Foreskin fibroblast (primary cell): ENCODE measurements at places on chromosomes 3 and 15.

DNA sequence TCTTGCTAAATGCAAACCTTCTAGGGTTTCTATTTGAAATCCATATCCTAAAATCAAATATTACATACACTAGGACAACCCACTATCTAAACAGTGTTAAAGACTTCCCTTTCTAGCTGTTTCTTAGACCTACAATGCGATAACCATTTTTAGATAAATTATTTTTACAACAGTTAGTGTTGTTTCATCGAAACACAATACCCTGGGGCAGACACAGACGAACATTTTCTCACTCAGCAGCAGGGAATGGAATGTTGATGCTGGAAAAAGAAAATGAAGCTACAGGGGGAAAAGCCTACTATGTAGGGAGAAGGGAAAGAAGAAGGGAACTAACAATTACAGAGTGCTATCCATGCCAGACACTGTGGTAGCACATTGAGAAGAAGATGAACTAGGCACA lies 6.0 kb upstream of the HERC1 start:
- no peak for DNase-seq

- peak; percentile 64 for DNase-seq
Measured at GRCh38 chr3:22685597-22685996, 517.5 kb upstream of the UBE2E2 start.

DNA sequence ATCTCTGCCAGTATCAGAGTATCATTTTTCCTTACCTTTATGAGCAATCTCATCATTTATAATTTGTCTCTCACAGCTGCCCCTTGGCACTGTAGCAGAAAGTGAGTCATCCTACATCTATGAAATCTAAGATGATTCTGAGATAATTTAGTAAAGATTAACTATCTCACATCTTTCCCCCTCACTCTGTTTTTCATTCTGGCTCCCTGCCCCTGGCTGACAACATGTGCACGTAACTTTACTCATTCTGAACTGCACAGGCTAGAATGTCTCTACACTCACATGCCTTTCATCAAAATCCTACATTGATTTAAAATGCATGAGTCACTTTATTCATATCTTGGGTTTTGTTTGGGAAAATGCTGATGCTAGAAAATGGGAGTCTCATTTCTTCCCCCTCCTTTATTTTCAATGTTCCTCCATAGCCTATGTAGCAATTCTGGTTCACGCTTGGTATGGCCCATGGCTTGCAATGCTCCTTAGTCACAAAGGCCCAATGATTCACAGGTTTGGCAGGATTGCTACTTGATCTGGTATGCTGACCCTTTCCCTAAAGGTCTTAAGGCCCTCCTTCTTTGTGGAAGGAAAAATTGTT lies 838.5 kb downstream of the TUSC7 start:
- DNase-seq = peak; percentile 92

DNA sequence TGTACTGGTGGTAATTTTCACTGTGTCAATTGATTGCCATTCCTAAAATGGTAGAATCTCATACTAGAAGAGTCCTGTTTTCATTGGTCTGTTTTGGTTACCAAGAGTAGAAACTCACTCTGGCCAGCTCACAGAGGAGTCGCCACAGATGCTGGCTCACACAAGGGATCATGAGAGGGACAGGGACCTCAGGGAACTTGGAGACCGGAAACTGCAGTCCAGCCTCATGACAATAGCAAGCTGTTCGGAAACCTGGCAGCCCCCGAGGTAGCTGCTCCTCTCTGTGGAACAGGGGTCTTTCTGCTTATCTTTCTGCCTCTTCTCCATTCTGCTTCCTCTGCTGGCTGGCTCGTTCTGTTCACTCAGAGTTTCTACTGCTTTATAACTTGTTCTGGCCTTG lies 192.9 kb downstream of the PLCL2 start:
- no peak for DNase-seq

DNA sequence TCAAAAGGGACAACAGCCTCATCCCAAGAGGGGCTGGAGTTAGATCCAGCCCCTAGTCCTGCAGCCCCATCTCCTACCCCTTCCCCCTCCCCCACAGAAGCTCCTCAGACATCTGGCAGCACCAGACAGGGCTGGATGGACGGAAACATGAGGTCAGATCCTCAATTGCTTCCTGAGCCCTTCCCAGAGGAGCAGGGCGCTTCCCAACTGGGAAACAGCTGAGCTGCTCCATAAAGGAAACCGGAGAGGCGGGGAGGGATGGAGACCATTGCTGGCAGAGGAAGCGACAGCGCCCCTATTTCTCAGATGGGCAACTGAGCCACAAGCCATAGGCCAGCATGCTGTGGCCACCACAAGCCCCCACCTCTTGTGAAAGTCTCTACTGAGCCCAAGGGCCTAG lies 18.3 kb upstream of the CYP11A1 start:
- no peak for DNase-seq

DNA sequence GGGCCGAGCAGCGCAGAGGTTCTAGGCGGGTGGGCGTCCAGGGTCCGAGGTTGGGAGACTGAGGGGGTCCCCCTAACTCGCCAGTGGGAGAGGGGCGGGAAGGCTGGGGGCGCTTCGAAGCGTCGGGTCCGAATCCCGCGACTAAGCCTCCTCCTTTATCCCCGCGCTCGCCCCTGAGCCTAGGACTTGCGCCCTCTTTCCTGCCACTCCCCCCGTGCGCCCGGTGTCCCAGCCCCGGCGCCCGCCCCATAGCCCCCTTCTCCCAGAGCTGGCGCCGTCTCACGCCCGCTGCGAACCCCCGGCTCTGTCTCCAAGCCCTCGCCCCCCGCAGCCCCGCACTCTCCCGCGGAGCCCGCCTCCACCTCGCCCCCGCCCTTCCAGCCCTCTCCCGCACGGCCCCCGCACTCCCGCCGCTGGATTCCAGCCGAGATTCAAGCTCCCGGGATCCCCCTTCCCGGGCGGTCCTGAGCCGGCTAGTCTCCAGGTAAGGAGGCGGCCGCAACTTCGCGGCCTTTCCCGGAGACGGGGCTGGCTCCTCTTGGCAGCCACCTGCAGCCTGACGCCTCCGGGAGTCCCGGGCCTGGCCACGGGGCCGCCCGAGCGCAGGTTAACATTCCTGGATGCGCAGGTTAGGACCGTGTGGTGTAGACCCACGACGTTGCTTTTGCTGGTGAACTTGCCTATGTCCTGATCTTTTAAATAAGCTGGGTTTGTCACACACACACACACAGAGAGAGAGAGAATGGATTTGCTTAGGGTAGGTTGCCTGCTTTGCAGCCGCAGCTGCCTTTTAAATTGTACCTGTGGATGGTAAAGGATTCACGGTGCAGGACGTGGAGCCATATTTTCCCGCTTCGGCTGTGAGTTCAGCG lies 563 bp downstream of the PXYLP1 start:
- DNase-seq = peak; percentile 32

DNA sequence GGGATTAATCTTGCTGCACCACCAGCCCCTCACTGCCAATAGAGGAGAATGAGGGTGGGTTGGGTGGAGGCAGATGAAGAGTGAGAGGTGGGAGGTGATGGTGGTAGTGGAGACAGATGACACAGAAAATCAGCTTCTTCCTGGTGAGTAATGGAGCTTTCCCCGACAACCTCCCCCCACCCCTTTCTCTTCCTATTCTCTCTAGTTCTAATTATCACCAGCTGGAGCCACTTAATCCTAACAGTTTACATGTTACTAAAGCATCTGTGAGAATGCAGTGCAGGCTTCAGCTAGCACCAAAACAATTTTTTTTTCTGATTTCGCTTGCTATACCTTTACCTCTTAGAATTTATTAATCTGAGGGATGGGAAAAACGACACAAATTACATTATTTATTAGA lies 116.1 kb upstream of the DNAJC19 start:
- DNase-seq = no peak

GRCh38 chr3:12327021-12327420 lies 38.2 kb downstream of the PPARG start:
- no peak for DNase-seq

GRCh38 chr3:27340534-27340933 lies 28.6 kb downstream of the NEK10 start:
- DNase-seq = no peak

- DNase-seq = no peak
Measured at GRCh38 chr3:207973-208372, 11.4 kb downstream of the CHL1 start.

DNA sequence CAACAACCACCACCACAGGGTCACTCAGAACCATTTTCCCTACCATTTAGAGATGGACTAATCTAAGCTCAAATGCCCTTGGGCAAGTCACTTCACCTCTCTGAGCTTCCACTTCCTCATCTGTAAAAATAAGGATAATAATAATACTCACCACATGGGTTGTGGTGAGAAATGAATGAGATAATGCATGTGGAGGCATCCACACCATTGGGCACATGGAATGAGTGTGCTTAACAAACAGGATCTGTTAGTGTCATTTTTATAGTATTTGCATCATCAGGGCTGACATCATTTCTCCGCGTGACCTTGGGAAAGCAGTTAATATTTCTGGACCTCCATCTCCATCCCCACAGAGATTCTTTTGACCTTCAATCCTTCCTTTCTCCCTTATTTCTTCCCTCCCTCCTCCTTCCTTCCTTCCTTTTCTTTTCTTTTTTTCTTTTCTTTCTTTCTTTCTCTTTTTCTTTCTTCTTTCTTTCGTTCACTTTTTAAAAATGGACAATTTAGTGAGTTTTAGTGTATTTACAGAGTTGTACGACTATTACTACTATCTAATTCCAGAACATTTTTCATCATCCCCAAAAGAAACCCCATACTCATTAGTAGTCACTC lies 7.7 kb upstream of the RFT1 start:
- DNase-seq = peak; percentile 82

DNA sequence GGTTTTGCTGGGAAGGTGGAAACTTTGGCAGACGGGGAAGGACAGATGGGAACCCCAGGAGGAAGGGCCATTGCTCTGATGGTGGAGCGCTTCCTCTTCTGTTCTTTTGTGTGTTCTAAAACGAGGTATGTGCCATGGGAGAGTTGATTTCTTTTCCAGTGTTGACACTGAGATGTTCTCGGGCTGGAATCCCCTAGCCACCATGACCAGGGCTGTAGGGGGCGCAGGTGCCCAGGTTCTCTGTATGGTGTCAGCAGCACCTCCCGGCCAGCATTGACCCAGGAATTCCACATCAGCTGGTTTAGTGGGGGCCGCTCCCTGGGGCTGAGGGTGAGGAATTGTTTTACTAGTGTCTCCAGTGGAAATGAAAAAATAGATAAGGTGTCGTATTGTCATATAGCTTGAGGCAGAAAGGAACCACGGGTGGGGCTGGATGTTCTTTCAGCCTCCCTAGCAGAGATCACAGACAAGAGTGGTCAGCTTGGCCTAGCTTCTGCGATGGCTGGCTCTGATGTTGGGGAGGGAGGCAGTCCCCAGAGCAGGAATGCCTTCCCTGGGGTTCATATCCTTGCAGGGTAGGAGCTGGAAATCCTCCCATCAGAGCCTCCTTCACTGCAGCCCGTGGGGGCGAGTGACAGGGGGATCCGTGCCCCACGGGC lies 34.2 kb upstream of the ACAD9 start:
- DNase-seq = no peak

DNA sequence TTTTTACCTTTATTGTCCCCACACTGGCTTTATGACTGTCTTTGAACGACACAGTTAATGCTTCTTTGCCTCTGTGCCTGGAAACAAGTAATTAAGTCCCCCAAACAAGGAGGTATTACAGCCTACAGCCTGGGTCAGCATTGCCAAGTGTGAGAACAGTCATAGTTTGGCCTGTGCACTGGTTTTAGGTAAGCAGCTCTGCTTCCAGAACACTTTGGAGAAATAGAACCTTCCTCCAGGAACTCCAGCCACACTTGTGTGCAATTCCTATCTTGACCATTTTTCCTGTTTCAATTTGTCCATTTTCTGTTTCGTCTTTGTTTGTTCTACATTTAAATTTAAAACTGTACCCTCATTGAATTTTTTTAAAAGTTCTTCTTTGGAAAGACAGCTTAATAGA lies 568.2 kb downstream of the TUSC7 start:
- DNase-seq = no peak
